ENCODE measurements at places on chromosomes 3 and 15.

- no peak for DNase-seq
Observed at GRCh38 chr3:170621256-170621655, 35.4 kb upstream of the SLC7A14 start.

DNA sequence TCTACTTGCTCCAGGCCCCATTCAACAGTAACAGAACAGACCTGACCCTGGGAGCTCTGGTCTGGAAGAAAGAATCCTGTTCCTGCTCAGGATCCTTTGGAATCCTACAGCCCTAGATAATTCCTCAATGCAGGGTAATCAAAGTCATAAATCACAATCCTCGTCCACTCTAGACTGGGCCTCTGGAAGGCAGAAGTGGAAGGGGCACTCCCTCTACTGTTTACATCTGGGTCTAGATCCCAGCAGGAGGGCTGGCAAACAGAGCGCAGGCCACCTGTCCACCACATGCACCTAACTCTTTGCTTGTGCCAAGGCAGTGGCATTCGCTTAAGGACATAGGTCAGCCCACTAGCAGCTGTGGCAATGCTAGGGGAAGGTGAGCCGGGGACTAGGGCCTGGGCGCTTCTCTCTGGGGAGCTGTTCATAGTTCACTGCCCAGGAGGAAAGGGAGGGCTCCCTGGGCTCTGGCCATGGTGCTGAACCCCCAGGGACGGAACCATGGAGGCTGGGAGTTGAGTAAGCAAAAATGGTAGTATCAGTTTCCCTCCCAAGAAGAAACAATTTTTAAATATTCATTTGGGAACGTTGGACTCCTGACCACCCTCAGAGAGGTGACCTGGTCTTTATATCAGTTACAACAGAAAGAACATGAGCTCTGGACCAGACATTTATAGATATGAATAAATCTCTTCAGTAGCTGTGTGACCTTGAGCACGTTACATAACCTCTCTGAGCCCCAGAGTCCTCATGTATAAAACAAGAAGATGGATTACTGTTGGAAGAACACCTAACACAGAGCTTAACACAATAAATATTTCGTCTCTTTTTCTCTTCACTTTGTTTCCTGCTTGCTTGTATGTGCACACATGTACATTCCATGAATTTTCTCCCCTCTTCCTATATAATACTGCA is 90.2 kb downstream of the NTRK3 start:
- no peak for DNase-seq

DNA sequence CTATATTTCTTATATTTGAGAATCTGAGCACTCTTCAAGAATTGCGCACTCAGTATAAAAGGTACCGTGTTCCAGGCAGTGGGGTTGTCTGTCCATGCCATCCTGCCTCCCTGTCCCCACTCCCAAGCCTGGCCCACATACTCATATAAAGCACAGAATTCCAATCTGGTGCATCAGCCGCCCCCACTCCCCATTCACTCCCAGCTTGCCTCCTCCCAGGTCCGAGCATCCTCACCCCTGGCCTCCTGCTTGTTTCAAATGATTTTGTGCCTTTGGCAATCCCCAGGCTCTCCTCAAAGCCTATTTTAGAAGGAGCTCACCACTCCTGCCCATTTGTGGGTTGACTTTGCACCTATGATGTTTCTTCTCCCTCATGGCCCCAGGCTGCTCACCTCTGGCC is 22.2 kb upstream of the IGF1R start:
- DNase-seq: no peak

GRCh38 chr3:53531749-53532148 is 37.3 kb downstream of the CACNA1D start:
- DNase-seq: no peak

DNA sequence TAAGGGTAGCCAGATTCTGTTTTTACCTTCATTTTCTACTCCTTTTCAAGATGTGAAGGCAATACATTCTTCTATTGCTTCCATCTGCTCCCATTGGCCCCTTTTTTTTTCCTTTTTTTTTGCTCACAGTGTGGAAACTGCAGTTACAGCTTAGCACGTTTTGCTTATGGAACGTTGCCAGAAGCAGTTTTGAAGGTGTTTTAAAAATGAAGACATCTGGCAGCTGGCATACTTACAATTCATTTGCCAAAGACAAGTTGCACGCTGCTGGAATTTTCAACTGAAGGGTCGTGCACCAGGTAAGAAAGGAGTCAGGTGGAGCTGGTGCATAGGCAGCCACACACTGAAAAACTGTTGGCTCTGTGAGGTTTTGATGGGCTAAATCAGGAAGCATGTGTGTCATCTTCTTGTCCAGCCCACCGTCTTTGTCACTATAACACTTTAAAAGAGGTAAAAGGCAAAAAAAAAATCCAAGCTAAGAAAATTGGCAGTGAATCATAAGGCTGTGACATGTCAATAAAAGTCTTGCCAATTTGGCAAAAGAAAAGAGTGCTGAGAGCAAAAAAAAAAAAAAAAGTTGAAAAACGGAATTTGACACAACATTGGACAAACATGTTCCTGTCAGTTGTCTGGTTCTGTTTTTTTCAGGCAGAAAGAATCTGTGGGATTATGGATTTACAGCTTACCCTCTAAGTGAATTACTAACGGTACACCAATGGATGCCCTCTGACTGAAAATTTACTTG is 225.4 kb upstream of the SOX2 start:
- DNase-seq: no peak

DNA sequence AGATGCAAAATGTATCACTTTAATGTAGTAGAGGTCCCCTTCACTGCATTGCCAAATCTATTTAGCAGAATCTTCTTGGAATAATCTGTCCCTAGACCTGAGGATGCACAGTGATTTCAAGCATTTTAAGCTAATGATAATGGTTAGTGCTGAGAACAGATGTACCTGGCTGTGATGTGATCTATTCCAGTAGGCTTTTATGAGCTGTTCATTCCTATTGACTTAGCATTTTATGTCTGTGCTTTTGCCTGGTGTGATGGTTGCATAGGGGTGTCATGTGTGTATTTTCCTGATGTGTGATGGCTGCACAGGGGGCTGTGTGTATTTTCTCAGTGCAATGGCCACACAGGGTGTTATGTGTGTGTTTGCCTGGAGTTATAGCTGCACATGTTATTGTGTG is 272.9 kb downstream of the TIGIT start:
- DNase-seq: no peak

DNA sequence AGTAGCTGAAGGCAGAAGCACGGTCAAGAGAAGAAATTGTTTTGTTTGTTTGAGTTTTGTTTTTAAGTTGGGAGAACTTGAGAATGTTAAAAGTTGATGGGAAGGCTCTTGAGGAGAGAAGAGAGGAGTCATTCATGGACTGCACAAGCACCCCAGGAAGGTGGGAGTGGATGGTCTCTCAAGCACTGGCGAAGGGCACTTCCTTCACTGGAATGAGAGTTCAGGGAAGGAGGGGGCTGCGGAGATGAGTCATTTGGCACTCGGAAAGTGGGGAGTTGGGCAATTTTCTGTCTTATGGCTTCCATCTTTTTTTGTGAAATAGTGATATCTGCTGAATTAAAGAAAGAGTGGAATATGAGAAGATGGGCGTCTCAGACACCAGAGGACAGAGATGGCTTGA is 66.0 kb downstream of the ATP13A4 start:
- no peak for DNase-seq

DNA sequence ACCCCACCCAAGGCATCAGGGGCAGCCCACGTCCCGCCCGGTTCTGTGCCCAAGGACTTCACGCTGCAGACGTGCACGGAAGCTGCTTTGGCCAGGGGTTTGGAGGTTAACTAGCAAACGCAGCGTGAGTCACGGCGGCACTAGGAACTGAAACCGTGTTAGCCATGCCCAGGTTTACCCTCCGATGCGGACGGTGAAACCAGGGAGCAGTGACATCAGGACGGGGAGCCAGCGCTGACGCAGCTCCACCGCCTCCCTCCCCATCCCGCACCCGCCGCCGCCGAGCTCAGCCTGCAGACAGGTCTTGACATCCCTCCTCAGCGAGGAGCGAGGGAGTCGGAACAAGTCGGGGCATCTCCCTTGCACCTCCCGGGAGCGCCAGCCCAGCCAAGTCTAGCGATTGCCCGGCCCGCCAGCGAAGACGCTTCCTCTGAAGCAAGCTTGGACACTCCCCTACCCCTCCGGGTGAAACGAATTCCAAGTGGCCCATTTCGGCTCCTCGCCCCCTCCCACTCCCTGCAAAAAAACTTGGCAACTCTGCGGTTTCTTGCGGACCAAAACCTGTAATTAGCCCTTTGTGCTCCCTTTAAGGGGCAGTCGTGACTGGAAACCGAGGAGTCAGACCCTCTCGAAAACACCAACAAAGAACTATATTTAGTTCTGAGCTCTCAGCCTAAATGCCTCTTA is 1.4 kb upstream of the RAP2B start:
- DNase-seq: peak; percentile 82

DNA sequence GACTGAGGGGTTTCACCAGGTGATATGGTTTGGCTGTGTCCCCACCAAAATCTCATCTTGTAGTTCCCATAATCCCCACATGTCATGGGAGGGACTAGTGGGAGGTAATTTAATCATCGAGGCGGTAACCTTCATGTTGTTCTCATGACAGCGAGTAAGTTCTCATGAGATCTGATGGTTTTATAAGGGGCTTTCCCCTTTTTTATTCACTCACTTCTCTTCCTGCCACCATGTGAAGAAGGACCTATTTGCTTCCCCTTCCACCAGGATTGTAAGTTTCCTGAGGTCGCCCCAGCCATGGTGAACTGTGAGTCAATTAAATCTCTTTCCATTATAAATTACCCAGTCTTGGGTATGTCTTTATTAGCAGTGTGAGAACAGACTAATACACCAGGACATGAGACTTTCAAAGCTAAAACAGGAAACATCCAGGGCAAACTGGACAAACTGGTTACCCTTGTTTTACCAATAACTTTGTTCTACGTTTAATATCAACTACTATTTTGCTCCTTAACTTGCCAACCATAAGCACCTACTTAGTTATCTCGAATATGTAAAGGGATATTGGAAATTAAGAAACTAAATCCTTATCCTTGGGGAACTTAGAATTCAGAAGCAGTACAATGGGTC is 98.2 kb downstream of the MYH15 start:
- DNase-seq: no peak

DNA sequence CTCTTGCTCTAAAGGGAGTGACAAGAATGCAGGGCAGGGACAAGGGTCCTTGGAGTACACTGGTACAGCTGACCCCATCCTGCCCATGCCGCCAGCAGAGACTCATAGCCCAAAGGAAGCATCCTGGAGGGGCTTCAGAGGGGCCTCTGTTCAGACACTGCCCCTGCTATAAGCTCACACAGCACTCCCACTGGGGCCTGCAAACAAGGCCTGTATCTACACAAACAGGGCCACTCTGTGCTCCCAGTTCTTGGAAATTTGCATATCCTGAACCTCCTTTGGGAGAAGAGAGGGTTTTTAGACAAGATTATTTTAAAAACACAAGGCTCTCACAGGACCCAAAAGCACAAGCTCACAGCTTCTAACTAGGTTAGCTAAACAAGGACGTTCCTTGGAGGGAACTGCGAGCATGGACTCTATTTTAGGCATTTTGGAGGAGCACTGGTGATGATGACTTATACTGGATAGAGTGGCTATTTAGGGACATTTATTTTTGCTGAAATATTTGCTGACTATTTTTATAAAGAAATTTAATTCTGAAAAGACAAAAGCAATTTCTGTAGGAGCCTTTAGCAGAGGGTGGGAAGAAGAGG is 16.4 kb upstream of the ANKRD34C start:
- DNase-seq: no peak

DNA sequence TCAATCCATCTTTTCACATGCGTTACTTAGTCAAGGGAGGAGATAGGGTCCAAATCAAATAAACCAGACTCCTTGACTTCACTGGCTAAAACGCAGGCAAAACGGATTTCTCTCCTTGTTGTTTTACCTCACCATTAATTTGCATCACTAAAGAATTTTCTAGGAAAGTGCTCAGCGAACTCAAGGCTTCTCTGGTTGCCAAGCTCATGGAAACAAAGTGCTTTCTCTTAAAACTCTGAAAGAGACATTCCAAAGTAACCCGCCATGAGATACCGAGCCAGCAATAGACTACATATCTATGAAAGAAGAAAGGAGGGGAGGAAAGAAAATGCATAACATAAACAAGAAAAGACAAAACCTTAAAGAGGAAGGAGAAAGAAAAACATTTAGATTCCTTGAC is 211.7 kb upstream of the WNT5A start:
- no peak for DNase-seq

DNA sequence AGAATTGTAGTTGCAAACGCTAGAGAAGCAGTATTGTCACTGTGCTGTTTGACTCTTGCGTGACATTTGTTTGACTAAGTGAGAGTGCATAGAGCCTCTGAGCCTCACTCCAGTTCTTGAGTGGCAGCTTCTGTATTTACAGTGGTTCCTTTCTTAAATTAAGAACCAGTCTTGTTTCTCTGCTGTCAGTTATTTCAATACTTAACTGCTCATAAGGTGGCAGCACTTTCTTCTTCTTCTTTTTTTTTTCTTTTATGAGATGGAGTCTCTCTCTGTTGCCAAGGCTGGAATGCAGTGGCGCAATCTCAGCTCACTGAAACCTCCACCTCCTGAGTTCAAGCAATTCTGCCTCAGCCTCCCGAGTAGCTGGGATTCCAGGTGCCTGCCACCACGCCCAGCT is 372.1 kb downstream of the LPP start:
- DNase-seq: no peak

DNA sequence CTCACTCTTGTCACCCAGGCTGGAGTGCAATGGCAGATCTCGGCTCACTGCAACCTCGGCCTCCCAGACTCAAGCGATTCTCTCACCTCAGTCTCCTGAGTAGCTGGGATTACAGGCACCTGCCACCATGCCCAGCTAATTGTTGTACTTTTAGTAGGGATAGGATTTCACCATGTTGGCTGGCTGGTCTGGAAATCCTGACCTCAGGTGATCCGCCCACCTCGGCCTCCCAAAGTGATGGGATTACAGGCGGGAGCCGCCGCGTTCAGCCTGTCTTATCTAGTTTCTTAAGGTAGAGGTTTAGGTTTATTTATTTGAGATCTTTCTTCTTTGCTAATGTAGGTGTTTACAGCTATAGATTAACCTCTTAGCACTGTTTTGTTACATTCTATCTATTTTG is 708.8 kb downstream of the ZNF385D start:
- no peak for DNase-seq

DNA sequence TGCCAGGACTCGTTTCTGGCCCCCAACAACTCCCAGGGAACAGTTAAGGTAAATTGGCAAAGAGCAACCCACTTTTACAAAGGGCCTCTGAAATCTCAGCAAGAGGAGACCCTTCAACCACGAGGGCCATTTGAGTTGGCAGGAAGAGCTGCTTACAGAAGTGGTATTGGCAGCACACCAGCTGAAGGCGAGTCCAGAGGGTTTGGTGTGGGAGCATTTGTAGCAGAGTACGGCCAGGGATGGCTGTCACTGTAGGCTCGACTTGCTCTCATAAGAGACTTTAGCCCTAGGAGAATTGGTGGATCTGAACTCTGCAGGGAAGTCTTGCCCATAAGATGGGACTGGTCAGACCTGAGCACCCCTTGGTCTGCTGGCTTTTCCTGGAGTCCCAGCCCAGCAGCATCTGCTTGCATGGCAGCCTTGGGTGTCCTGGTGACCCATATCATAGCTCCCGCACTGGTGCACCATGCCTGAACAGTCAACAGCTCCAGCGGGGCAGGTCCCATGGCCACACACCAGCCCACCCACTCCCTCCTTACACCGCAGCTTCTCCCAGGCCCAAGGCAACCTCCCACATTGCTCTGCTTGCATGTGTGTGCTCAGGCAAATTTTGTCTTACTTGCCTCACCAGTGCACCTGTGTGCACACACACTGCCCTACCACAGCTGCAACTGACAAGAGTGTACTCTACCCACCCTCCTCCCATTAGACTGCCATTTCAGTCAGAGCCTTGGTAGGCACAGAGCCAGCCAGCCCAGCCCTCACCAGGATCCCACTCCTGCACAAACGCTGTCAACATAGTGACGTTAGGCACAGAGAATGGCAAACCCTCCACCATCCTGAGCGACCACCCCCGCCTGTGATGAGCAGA is 861.6 kb upstream of the DPPA4 start:
- DNase-seq: no peak
